Stimulated activated CD8-positive, alpha-beta memory T cell treated with anti-CD3 and anti-CD28 coated beads, Interleukin-7, amount 100 ng/mL, for 1 hour (primary cell): ENCODE measurements at places on chromosomes 11 and 22.
A peak's percentile ranks its signal among the peaks of the same experiment; 100 is the strongest.

DNA sequence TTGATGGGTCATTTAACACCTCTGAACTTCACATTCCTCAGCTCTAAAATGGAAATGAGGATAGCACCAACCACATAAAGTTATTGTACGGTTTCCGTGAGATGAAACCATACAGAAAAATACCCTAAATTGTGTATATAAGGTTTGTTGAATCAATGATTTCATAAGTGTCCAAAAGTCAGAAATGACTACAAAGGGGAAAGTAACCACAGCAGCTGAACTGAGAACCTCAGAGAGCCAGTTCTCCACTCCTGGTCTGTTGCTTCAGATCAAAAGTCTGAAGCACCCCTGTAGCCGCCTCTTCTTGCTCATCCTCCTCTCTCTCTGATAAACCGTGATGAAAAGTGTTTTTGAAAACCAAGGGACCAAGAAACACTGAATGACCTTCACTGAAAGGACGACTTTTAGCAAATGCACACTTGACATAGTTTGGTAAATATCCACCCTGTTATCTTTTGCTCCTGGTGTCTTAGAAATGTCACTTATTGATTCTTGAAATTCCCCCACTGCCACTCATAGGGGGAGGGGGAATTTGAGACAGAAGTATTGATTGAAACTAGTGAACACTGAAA, 194.5 kb downstream of the NAV2 start:
- no peak for DNase-seq

DNA sequence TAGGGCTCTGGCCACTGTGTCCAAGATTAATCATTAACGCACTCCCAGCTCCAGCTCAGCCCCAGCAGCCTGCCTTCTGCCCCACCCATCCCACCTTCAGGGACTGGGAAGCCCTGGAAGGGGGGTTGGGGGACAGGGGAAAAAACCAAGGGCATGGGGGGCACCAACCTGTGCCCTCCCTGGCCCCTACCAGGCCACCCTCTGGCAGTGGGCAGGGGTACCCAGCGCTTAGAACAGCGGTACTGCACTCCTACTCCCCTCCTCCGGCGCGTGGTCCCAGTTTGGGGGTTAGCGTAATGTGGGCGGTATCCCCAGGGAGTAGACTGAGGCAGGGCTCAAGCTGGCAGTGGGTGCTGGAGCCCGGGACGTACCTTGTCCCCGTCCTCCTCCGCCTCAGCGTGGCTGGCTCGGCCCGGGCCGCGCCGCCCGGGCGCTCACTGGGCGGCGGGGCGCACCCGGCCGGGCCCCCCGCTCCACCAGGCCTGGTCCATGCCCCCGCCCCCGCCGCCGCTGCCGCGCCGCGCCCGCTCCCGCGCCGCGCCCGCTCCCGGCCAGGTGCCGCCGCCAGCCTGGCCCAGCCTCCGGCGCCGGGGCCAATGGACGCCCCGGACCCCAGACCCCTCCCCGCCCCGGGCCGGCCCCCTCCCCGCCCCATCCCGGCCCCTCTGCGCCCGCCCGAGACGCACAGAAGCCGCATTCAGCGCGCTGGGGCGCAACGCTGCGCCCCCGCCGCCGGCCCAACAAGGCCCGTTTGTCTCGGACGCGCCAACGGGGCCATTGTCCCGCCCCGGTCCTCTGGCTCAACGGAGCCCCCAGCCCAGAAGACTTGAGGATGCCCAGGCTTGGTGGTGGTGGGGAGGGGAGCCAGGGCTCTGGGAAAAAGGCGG, at the start of gene GAL3ST1:
Gene GAL3ST1, minus strand, starts transcription at position 571 of the 887 bp plus-strand sequence. CDS start 17,273 bp downstream, outside the sequence.
- no peak for DNase-seq

GRCh38 chr11:47296045-47296444, 26.1 kb downstream of the MADD start:
- no peak for DNase-seq

- DNase-seq = no peak
These were observed 41.2 kb downstream of the PDHX start for GRCh38 chr11:34957606-34958005.

- no peak for DNase-seq
These were observed 2.8 kb upstream of the ROBO4 start for GRCh38 chr11:124900464-124900863.

DNA sequence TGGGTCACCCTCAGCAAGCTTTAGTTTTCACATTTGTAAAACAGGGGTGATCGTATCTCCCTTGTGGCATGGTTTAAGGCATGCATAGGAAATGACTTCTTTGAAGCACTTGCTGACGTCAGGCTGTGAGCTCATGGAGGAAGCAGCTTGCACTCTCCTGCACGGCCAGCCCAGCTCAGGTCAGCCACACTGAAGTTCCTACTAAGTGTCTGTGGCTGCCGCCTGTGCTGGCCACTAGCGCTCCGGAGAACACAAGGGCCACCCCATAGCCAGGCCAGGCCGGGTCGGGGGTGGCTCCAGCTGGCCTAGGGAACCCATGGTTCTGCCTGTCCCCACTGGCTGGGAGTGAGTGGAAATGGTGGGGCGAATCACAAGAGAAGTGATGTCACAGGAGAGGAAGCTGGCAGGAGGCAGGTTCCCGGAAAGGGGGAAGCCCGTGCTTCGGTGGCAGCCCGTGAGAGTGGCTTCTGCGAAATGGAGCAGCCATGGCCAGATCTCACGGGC, 28.2 kb downstream of the KCTD17 start:
- peak; percentile 66 for DNase-seq

GRCh38 chr11:78344094-78344493, 73.5 kb downstream of the GAB2 start:
- no peak for DNase-seq

DNA sequence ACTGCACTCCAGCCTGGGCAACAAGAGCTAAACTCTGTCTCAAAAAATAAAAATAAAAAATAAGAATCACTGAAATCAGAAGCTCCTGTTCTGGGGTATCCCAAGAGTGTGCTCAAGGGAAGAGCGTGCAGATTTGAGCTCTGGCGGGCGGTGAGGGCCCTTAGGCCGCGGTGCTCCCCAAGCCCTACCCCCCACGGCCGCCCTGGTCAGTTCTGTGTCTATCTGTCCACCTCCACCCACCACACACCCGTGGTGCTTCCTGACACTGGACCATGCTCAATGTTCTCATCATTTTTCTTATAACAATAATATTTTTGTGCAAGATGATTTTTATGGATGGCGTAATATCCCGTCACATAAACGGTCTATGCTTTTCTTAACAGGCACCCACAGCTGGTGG, 71.1 kb downstream of the RTL6 start:
- DNase-seq = no peak

GRCh38 chr11:119608201-119608600, 120.8 kb downstream of the NECTIN1 start:
- no peak for DNase-seq

DNA sequence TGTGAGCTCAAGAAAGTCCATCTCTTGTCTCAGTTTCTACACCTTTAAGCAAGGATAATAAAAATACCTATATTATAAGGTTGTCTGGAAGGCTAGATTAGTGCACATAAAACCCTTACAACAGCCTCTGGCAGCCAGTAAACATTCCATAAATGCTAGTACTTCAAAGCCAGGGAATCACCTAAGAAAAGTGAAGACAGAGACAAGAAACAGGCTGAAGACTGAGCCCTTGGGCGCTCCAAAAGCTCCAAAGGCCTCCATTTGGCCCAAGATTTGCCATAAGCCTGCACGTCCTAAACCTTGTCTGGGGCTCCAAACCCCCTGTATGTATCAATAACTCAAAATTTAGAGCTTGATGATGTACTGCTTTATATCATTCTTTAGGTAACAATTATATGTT, 52.2 kb upstream of the AKIP1 start:
- DNase-seq = no peak

- DNase-seq = no peak
These were observed 5.2 kb downstream of the MRGPRE start for GRCh38 chr11:3226846-3227567.

GRCh38 chr11:132644520-132645239, 887.6 kb downstream of the OPCML start:
- DNase-seq = no peak

DNA sequence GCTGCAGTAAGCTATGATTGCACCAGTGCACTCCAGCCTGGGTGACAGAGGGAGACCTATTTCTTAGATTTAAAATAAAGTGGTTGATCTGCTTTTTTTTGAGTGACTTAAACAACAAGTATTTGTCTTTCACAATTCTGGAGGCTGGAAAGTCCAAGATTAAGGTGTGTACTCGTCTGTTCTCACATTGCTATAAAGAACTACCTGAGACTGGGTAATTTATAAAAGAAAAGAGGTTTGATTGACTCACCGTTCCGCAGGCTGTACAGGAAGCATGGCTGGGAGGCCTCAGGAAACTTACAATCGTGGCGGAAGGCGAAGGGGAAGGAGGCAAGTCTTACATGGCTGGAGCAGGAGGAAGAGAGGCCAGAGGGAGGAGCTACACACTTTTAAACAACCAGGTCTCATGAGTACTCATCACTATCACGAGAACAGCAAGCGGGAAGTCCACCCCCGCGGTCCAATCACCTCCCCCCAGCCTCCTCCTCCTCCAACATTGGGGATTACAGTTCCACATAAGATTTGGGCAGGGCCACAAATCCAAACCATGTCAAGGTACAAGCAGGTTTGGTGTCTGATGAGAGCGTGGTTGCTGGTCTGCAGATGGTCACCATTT, 19.7 kb upstream of the OSBPL5 start:
- no peak for DNase-seq

DNA sequence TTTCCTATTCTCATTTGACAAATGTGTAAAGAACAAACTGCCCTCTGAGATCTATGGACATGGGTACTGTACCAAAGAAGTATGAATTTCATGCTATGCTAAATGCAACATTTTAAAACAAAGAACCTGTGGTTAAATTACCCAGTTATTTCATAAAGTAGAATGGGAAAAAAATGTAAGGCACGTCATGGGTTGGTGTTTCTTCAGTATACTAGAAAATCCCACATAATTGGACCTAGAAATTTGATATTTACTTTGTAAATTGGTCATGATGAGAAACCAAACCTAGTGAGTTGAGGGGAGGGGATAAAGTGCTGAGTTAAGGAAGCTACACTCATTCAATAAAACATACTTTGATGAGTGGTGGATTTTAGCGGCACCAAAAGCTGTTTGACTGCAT, 104.1 kb downstream of the ALX4 start:
- DNase-seq = no peak

- no peak for DNase-seq
These were observed 152.0 kb downstream of the LRRC4C start for GRCh38 chr11:41307296-41308080.

DNA sequence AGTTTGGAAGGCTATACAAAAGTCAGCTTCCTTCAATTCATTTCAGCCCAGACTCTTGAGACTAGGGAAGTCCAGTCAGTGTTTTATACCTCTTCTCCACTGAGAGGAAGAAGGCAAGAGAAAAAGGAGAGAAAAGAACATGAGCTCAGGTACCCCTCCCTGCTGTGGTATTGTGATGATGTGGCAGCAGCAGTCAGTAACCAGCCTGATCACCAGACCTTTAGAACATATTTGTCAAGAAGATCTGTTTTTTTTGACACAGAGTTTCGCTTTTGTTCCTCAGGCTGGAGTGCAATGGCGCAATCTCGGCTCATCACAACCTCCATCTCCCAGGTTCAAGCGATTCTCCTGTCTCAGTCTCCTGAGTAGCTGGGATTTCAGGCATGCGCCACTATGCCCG, 21.2 kb upstream of the RPS13 start:
- DNase-seq = no peak

DNA sequence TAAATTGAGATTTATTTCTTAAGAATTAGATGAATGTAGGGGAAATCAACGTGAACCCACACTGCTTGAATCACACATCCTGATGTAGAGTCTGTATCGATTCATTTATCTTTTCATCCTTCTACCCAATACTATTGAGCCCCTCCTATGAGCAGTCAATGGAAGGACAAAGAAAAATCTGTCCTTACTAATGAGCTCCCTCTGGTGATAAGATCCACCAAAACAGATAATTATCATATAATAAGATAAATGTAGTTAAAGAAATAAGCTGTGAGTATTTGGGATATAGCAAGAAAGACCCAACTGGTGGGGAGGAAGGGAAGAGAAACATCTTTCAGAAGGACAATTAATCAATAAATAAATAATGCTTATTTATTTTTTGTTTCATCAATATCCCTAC, 385.1 kb upstream of the CCDC90B start:
- DNase-seq = no peak

DNA sequence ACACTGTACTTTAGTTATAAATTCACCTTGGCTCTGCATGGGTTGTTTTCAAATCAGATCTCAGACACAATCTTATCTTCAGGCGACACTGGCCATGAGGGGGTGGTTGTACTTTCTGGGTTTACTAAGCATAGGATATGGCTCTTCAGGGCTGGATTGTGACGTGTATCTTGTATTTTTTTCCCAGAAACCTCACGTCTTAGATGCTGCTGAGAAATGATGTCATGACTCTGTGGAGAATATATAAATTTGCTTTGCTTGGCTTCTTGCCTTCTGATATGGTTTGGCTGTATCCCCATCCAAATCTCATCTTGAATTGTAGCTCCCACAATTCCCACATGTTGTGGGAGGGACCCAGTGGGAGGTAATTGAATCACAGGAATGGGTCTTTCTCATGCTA, 82.8 kb upstream of the VSTM5 start:
- DNase-seq = no peak

DNA sequence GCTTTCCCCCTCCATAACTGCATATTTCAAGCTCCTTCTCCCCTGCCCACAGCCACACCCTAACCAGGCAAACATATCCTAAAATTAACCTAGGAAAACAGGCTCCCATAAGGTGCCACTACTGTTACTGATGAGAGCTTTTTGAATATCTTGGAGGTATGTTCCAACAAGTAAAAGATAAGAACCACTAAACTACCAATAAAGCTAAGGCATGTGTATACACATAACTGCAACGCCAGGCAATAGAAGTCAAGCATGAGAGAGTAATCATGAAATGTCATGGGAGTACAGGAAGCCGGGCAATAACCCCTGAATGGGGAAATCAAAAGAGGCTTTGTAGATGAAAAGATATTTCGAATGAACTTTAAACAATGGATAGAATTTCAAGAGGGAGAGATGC, 9.3 kb downstream of the MMP13 start:
- no peak for DNase-seq

DNA sequence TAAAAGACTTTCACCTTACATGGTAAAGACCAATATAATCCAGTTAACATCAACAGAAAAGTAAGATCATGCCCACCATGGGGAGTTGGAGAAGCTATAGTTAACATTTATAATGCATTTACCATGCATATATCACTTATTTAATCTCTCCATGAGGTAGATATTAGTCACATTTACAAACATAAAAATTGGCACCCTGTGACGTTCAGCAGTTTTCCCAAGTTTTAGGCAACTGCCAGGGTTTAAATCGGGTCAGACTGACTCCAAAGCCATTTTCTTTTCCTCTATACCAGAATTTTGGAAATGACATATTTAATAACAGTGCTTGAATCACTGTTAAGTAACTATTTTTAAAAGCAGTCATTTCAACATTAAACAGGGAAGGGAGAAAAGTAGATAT, 266.3 kb downstream of the DDX10 start:
- no peak for DNase-seq

- no peak for DNase-seq
These were observed 19.1 kb downstream of the ARHGEF17 start for GRCh38 chr11:73326929-73327811.
